ENCODE measurements at places on chromosomes 6 and 20.
A peak's percentile ranks its signal among the peaks of the same experiment; 100 is the strongest.

DNA sequence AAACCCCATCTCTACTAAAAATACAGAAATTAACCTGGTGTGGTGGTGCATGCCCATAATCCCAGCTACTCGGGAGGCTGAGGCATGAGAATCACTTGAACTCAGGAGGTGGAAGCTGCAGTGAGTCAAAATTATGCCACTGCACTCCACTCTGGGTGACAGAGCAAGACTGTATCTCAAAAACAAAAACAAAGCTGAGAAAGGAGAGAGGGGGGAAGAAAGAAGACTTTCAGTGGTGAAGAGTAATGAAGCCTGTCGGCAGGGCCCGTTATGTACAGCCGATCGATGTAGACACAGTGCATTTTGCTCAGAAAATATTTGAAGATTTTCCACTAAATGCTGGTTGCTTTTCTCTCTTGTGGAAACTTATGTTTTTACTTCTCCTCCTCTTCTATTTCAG is 13.8 kb downstream of the VAPB start:
- no peak for DNase-seq

DNA sequence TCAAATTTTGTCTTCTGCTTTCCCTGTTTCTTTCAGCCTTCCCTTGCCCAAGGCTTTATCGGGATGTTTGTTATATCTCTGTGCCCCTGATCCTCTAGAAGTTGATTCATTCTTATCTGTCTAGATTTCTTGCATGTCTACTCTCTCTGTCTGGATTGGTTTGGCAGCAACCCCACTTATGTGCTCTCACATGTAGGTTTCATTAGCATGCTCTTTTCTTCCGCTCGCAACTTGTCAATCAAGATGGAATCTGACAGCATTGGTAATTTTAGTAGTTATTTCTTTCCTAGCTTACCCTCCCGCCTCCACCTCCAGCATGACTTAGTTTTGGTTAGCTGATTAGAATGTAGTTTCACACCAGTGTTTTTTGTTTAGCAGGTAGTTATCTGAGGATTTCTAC is 39.3 kb downstream of the LRRC1 start:
- no peak for DNase-seq

- no peak for DNase-seq
These were observed 193.5 kb downstream of the MYLK4 start for GRCh38 chr6:2557181-2557720.

DNA sequence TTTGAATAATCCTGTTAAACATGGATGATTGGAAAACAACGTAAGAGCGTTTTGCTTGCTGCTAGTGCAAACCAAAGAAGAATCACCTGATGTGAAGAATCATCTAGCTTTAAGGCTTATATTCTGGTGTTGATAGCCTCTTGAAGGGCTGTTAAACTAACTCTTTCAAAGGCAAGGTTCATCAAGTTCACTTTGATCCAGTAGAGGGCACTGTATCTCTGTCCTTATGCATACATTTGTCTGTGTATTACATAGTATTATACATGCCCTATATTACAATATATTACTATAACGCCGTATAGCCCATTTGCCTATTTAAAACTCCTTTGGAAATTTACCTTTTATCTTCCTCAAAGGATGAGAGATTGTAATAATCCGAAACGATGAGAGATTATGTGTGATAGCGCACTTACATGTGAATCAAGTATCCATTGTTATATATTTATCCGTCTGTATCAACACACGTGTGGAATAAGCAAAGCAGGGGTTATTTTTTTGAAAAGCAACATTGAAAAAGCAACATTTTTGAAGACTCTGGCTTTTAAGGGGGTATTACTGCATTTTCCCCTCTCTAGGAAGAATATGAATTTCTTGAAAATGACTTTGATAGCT is 50.8 kb upstream of the NRN1 start:
- DNase-seq, result no peak

GRCh38 chr6:13217206-13217905 is 111.0 kb downstream of the TBC1D7 start:
- DNase-seq, result no peak

GRCh38 chr6:14010275-14010674 is 85.5 kb downstream of the RNF182 start:
- peak; percentile 53 for DNase-seq

- DNase-seq, result no peak
These were observed 22.2 kb downstream of the ZBP1 start for GRCh38 chr20:57598060-57598459.

DNA sequence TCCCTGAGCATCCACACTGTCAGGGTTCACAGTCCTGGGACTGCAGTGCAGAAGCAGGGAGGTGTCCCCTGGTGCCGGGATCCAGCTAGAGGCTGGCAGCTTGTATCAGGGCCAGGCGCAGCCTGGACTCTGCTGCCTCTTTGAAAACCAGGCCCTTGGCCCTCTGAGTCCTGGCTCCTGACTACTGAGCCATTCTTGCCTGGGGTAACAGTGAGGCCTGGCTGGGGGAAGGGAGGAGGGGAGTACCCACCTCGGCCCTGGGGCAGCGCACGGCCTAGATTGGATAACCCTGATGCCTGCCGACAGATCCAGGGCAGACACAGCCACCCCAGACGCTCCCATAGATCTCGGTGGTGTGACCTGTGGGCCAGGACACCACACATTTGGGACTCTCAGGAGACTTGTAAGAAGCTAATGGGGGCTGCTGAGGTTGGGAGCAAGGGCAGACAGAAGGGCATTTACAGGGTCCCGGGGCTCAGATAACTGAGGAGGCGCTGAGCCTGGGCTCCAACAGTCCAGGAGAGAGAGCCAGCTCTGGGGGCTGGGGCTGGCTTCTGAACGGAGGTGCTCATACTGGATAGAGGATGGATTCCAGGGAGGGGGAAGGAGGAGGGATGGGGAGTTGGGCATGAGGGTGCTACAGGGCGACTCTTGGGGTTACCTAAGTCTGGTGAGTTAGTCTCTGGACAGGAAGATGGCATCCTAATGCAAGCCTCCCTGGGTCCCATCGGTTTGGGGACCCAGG is 30.5 kb downstream of the SPDEF start:
- DNase-seq, result no peak

GRCh38 chr6:26327450-26328264 is 37.3 kb upstream of the BTN3A2 start:
- DNase-seq, result peak; percentile 79

DNA sequence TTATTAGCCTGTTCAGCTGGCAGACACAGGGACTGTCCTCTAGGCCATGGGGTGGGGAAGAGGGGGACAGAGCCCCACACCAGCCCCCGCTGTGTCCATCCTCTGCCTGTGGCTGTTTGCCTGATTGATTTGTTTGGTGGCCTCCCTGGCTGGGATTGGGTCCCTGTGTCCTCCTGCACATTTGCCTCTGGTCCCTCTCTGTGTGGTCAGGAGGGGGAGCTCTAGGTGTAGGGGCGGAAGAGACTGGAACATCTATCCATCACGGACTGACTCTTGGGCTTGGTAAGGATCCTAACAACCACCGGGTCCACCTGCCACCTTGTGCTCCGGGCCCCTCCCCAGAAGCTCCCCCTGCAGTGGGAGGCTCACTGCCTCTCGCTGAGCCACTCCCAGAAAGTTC is 38.4 kb upstream of the CCDC167 start:
- peak; percentile 50 for DNase-seq

All from PC-9 (cell line).